ENCODE measurements at places on chromosomes 16 and 17.

GRCh38 chr17:15454346-15454745 is 13.1 kb downstream of the CDRT4 start:
- DNase-seq: no peak

- DNase-seq: peak; percentile 93
These were observed 804 bp downstream of the TGFB1I1 start for GRCh38 chr16:31472709-31473203.

- no peak for DNase-seq
These were observed 19.8 kb upstream of the ZNF594 start for GRCh38 chr17:5211458-5211857.

GRCh38 chr16:65023802-65024201 is 98.1 kb downstream of the CDH11 start:
- DNase-seq: no peak

DNA sequence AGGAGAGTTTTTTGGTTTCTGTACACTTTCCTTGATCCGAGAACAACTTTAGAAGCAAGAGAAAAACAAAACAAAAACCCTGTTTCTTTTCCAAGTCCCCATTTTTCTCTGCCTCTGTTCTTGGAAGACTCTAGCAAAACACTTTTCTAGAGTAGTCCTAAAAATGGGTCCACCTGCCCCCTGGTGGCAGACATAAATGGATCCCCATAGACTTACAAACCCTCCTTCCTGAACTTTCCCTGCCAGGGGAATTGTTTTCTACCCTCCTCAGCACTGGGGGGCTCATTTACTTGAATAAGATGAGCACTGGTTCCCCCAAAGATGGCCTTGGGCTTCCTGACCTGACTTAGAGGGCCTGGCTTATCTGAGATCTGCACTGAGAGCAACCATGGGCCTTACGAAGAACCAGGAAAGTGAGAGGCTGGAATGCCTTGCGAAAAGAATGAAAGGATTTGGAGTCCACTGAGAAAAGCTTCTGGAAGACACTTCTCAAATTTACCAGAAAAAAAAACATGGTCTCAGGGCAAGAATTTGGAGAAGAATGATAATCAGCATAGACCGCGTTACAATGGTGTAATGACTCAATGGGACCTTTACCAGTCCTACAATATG is 48.0 kb upstream of the CDYL2 start:
- no peak for DNase-seq

DNA sequence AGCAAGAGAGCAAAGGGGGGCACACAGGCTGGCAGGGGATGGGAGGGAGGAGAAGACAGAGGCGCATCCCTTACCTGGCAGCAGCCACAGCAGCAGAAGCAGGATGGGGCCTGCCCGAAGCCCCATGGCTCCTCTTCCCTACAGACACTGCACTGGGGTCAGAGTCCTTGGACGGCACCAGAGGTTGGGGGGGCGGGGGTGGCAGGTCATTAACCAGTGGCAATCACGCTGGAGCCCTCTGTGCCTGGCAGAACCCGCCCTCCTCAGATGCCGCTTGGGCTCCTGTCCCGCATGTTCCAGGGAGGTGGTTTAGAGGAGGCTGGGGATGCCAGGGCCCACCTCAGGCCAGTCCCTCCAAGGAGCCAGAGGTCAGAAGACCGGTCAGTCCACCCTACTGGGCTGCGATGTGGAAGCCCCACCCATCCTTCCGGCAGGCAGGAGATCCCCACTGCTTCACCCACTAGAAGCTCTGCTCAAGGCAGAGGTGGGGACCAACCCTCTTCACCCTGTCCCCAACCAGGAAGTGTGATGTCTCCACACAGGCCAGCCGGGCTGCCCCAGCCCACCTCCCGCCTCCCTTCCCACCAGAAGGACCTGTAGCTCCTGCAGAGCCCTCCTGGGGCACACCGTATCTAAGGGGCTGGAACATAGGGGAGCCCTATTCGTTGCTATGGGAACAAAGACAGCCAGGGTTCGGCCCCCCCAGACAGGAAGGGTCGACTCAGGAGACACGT is 11.7 kb downstream of the ZG16B start:
- DNase-seq: no peak

DNA sequence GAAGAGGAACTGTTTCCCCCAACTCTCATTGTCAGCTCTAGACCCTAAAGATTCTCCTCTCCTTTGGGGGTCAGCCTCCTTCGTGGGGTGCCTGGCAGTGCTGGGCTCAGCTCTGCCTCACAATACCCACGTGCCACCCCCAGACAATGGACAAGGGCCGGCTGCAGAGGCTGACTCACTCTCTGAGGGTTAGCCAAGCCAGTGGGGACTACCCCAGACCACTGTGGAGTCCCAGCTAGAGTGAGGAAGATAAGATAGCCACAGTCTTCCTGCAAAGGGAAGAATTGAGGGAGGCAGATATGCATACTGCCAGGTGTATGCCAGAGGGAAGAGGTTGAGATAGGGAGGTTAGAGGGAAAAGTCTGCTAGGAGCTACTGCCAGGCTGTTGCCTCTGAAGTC is 13.5 kb upstream of the MTMR4 start:
- no peak for DNase-seq

GRCh38 chr17:33954597-33954996 is 300.5 kb upstream of the CCL2 start:
- DNase-seq: no peak

DNA sequence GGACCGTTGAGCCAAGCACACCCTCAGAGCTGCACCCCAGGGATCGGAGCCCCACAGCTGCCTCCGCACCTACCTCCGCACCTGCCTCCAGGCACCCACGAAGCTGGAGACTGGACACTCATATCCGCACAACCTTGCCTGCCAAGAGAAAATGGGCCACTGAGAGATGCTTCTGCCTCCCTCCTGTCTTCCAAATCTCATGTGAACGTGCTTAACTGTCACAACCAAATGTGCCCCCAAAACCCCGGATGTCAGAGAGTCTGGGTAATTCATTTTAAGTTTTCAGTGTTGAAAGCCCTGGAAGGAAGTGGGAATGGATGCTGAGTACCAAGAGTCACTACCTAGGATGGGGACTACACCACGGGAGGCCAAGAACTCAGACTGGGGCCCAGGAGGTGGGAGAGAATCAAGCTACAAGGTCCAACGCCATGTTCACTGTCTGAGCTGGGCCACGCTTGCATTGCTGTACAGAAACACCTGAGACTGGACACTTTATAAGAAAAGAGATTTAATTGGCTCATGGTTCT is 49.5 kb upstream of the MEAK7 start:
- DNase-seq: no peak

DNA sequence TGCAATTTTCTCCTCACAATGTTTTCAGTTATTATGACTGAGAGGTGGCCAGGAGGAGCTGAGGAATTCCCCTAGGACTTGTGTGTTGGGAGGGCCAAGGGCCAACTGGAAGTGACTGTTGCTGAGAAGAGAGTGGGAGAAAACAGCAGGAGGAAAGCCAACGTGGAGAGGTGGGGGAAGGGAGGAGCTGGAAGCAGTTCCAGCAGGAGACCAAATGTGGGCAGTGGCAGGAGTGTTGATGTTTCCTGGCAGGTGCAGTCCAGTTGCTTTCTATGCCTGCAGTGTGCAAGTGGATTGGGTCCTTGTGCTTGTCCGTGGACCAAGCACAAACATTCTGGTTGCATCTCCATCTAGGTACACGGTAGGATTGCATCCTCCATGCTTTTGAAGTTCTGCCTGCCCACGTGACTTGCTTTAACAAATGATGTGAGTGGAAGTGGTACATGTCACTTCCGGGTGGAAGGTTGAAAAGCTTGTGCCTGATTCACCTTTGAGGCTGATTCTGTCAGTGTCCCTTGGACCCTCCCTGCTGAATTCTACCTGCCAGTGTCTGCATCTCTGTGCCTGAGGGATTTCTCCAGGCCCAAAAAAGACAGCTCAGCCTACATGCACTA is 54.7 kb upstream of the CRHR1 start:
- no peak for DNase-seq

DNA sequence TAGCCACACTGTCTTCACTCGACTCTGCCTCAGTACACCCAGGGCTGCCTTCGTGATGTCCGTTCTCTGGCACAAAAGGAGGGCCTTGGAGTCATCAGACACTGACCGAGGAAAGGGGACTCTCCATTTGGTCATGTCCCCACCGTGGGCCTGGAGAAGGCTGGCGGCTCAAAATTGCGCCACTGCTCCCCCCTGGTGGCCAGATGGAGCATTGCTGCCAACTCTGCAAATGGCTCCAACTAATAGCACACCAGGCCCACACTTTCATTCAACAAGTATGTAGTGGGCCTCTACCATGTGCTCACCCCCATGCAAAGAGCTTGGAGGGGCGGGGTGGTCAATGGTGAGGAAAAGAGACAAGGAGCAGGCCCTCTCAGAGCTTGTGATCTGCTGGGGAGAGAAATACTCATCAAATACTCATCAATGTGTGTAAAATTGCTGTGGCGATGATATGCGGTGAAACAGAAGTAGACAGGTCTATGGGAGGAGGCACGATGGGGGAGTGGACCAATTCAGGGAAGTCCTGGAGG is 5.2 kb upstream of the GRIN2C start:
- peak; percentile 45 for DNase-seq

DNA sequence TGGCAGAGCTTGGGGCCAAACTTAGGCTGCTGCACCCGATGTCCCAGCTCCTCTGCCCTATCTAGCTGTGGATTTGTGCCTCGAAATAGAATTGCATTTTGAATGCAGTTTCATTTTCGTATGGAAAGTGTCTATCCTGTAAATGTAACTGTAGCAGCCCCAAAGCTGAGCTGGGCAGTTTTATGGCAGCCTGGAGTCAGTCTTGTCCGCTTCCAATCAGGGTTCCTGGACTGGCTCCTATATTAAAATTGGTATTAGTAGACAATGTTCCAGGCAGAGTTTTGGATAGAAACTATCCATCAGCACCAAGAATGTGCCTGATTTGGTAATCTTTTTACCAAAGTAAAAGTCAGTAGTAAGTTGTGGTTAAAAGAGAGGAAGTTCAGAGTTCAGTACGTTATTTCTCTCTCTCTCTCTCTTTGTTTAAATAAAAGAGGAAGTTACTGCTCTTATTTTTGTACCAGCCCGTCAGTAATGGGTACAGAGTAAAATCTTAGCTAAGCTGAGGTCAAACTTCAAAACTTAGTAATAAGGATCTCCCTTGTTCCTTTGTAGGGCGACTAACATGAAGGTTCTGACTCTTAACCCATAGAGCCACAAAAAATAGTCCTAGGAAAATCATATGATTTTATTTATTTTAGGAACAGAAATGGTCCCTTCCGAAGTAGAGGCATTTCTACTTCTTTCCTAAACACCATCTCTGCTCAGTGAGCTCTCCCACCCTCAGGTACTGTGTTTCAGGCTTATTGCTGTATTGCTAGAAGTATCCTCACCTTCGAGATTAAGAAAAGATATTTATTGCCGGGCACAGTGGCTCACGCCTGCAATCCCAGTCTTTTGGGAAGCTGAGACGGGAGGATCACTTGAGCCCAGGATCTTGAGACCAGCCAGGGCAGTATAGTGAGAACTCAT is 28.0 kb downstream of the PRKCB start:
- DNase-seq: no peak

DNA sequence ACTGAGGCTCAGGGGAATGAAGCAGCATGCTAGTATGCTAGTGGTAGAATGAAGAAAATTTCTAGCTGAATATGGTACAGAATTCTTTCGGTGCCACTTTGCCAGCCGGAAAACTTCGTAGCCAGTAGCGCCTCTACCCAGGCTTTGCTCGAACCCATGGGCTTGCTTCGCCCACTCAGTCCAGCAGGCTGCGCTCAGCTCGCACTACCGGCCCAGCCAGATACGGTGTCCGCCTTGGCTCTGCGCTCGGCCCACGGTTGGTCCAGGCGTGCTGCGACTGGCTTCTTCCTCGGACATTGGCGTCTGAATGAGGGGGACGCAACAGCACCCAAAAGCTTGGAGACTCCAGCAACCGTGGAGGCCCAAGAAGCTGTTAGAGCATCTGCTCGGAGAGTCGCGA is 372.5 kb upstream of the CDH8 start:
- no peak for DNase-seq

DNA sequence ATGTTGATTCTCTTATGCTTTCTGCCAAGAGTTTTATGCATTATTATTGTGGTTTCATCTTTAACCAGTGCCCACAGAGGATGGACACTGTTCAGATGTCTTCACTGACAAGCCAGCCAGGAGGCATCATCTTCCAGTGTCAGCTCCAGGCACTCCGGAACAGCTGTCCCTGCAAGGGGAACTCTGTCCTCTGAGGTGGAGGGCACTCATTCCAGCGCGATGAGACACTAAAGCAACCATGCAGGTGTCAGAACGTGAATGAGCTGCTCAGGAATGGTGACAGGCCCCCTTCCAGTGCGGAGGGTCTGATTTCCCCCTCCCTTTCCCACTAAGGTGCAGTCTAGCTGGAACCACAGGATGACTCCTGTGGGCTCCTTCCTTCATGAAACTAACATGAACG is 117.5 kb downstream of the NOG start:
- no peak for DNase-seq

DNA sequence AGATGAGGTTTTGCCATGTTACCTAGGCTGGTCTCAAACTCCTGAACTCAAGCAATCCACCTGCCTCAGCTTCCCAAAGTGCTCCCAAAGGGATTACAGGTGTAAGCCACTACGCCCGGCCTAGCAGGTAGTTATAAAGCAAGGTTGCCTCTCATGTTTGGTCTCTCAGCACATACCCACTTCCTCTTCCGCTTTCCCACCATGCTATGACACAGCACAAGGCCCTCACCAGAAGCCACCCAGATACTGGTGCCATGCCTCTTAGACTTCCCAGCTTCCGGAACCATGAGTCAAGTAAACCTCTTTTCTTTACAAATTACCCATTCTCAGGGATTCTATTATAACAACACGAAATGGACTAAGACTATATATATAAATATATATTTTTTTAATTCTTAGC is 143.6 kb downstream of the COPRS start:
- no peak for DNase-seq

DNA sequence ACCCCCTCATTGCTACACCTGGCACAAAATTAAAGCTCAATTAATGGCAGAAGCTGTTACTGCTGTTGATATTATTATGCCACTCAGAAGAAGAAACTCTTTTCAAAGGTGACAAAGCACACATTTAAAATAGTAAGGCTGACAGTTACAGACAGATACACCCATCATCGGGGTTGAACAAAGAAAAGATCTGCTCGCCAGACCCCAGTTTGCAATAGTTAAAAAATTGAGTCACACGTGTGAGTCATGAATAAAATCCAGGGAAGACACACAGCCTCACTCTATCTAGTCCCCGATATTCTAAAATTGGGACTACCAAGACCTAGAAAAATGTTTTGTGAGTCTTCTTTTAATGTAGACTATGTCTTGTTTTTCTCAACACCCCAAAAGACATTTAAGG is 330.0 kb upstream of the SOX9 start:
- DNase-seq: no peak

DNA sequence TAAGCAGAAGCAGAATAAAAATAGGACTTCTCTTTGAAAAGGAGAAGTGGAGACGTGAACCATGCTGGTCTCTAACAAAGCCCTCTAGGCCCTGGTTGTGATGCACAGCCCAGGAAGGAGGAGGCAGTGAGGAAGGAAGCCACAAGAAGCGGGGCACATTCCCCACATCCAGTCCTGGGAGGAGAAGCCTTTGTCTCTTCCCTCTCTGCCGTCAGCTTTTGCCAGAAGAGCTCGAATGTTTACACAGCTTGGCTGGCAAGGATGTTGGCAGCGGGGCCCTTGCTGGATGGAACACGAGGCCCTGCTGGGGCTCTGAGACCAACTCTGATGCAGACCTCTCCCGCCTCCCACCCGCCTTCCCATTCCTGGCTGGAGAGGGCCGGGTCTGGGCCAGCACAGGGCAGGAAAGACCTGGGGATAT is 91.3 kb downstream of the MAF start:
- no peak for DNase-seq
